Psoas muscle (tissue), 8 donors: ENCODE measurements at places on chromosomes 3 and 15.

GRCh38 chr3:25576146-25576545 is 88.6 kb downstream of the TOP2B start:
- no peak for DNase-seq

- DNase-seq, result no peak
Observed at GRCh38 chr3:106616556-106616955, 747.7 kb upstream of the CBLB start.

- no peak for DNase-seq
Observed at GRCh38 chr15:72154316-72154715, 36.1 kb downstream of the SENP8 start.

- DNase-seq, result no peak
Observed at GRCh38 chr3:23438657-23439056, 235.5 kb downstream of the UBE2E2 start.

DNA sequence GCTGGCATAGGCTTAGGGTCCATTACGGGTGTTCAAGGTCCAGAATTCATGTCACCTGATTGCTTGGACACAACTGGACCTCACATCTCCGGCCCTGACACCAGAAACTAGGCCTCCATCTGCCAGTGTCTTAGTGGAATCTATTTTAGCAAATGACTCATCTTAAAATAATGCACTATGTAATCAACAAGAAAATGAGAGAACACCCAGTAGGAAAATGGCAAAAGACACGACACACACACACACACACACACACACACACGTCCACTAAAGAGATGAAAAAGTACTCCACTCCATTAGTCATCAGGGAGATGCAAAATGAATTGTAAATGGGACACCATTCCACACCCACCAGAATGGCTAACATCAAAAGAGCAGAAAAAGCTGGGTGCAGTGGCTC is 11.2 kb downstream of the APBA2 start:
- DNase-seq, result no peak

DNA sequence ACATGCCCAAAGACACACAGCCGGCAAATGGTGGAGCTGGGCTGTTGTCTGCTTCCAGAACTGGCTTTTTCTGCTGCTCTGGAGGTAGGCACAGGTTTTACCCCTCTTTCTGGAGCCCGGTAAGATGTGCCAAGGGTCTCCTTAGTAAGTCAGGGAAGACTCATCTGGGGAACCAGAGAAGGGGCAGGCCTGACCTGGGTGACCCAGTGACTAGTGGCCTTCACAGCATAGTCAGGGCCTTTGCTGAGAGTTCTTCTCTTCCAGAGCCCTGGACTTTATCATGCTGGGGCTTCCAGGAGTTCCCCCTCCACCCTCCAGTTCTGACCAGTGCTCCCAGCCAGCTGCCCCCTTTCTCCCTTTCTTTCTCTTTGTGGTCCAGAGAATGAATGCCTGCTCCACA is 3.2 kb downstream of the CD276 start:
- no peak for DNase-seq

DNA sequence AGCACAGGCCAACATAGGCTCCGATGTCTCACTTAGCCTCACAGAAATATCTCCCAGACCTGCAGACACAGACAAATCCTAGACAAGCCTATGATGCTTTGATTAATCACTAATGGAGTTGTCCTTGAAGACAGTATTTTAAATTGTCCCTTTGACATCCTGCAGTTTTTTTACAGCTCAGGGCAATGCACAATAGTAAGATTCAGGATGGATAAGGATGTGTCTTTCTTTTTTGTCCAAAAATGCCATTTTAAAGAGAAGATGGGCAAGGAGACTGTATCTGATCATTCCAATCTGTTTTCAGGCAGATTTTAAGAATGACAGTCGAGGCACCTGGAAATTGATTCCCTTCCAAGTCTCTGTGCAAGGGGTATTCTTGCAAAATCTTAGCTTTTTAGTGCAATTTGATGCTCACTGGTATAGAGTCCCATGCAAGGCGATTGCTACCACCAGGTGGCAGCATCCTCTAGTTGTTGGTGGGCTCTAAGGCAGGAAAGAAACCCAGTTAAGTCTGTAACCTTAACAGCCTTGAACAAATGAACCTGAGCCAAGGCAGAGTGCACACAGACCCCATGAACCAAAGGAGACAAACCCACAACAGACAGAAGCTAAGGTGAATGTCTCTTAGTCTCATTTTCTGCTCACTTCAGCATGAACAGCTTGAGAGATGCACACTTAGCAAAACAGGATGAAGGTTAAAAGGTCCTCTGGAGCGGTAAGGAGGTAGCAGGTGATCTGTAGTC is 51.2 kb upstream of the MINAR1 start:
- DNase-seq, result peak; percentile 69

DNA sequence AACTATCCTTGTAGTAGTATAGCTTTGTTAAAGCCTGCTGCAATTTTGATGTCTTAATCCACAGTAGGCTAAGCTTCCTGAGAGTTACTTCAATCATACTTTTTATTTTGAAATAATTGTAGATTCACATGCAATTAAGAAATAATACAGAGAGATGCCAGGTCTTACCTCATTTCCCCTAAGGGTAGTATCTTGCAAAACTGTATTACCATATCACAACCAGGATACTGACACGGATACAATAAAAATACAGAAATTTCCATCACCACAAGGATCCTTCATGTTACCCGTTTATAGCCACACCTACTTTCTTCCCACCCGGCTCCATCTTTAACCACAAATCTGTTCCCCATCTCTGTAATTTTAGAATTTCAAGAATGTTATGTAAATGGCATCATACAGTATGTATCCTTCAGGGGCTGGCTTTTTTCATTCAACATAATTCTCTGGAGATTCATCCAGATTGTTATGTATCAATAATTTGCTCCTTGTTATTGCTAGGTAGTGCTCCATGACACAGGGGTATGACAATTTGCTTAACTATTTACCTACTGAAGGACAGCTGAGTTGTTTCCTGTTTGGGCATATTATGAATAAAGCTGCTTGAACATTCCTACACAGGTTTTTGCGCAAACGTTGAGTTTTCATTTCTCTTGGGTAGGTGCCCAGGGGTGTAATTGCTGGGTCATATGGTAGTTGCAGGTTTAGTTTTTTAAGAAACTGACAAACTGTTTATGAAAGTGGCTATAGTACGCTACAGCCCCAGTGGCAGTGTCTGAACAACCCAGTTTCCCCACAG is 21.6 kb downstream of the BDH1 start:
- no peak for DNase-seq

DNA sequence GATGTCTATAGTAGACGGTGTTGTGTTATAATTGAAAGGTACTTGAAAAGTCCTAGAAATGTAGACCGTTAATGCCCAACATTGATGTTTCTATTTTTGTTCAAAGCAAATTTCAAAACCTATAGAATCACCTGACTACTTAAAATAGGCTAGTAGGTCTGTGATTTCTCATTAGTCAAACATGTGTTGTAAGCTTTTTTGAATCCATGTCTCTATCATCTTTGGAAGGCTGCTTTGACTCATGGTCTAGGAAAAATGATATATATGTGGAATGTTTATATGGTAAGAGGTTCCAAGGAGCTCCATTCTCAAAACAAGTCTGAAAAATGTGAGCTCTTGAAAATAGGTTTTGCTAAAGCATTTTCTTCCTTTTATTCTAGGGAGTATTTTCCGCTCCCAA is 375.3 kb downstream of the LPP start:
- no peak for DNase-seq

DNA sequence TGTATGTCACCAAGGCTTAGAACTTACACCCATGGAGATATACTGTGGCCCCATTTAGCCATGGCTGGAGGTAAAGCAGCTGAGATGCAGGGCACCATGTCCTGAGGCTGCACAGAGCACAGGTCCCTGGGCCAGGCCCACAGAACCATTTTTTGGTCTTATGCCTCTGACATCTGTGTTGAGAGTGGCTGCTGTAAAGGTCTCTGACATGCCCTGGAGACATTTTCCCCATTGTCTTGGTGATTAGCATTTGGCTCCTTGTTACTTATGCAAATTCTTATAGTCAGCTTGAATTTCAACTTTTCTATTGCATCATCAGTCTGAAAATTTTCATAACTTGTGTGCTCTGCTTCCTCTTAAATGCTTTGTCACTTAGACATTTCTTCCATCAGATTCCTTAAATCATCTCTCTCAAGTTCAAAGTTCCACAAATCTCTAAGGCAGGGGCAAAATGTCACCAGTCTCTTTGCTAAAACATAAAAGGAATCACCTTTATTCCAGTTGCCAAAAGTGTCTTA is 701.3 kb downstream of the EPHA3 start:
- DNase-seq, result no peak

DNA sequence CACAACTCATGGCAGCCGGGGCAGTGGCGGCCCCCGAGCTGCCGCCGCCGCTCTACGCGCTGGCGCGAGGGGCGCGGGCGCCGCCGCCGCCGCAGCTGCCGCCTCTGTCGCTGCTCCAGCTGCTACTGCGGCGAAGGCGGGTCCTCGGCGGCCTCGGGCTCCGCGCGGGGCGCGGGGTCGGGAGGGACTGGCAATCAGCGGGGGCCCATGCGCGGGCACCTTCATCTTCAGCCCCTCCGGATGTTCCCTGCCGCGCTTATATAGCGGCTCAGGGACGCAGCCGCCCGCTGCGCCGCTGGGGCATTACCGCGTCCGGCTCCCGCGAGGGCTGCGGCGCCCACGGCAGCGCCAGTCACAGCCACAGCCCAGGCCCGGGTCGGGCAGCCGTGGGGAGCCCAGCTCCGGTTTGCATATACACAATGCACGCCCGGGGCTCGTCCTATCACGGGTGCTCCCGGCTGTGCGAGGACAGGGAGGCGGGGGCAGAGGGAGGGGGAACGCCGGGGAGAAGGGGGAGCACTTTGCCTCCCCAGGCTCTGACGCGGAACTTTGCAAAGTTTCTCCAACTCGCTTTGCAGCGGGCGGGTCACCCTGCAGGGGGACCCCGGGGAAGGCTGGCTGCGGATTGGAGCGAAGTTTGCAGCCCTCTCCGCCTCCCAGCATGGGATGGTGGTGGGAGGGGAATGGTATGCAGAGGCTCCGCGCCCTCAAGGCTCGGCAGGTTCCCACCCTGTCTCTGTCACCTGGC is at the start of gene VGLL3:
VGLL3 (minus strand) TSS at position 416 of the 748 bp plus-strand sequence; CDS start at position 10, 406 bp downstream.
- DNase-seq, result peak; percentile 77

DNA sequence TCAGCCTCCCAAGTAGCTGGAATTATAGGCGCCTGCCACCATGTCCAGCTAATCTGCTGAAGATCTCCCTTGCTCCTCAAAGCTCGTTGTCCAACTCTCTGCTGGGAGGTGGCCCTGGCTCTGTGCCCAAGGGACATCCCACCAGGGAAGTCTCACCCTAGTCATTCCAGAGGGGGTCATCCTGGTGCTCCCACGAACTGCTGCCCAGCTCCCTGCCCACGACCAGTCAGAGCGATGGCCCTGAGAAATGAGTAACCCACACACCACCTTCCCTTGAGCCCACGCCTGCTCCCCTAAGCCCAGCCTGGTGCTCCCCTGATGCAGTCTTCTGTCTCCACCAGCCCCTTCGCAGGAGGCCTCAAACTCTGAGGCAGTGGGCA is 5.2 kb downstream of the KLHL25 start:
- DNase-seq, result no peak

- peak; percentile 61 for DNase-seq
Observed at GRCh38 chr3:129558772-129559564, 16.0 kb downstream of the H1-8 start.

DNA sequence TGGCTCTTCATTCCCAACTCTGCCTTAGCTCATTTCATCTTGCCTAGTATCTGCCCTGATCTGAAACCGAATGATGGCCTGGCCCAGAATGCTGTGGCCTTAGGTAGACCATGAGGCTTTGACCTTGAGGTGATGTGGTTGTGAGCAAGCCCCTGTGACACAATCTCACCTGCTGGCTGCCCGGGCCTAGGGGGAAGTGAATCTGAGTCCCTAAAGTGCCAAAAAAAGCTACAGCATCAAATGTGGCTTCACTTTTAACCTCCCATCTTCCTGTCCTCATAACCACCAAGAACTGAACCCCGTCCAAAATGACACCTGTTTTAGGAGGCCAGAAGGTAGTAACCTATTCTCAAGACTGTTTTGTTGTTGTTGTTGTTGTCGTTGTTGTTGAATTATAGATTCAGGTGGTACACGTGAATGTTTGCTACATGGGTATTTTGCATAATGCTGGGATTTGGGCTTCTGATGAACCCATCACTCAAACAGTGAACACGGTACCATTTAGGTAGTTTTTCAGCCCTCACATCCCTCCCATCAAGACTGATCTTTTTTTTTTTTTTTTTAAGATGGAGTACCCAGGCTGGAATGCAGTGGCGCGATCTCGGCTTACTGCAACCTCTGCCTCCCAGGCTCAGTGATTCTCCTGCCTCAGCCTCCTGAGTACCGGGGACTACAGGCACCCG is 54.6 kb downstream of the MCCC1 start:
- no peak for DNase-seq

DNA sequence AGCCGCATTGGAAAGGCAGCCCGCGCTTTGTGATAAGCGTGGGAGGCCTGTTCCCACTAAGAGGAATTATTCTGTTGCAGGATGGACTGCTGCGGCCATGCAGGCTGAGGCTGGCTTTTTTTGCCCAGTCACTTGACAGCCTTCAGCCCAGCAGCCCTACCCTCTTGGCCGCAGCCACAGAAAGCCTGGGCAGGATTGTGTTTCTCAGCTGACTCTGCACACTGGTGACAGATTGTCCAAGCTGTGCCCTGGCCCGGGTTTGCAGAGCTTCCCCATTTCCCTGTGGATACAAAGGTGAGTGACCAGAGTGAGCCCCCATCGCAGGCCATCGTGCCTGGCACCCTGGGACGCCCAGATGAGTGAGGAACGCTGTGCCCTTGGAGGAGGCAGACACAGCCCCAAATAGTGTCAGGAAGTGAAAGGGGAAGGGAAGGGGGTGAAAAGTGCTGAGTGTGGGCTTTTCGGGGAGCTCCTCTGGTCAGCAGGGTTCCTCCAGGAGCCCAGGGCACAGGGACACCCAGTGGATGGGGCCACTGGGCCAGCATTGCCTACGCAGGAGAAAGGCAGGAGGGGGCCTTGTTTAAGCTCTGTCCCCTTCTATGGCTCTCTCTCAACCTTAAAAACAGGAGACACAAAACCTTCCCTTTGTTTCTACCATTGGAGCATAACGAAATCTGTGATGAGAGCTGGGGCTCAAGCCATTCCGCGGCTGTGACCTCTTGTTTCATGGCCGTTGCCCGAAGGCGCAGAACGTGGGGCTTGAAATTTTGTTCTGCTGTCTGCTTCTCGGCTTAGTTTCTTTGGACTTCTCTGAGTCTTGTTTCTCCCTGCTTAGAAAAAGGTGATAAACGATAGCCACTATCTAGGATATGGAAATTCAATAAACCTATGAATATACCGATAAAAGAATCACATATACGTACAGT is 91.5 kb upstream of the MEF2A start:
- DNase-seq, result peak; percentile 58

- no peak for DNase-seq
Observed at GRCh38 chr3:178352326-178353005, 183.8 kb upstream of the KCNMB2 start.

DNA sequence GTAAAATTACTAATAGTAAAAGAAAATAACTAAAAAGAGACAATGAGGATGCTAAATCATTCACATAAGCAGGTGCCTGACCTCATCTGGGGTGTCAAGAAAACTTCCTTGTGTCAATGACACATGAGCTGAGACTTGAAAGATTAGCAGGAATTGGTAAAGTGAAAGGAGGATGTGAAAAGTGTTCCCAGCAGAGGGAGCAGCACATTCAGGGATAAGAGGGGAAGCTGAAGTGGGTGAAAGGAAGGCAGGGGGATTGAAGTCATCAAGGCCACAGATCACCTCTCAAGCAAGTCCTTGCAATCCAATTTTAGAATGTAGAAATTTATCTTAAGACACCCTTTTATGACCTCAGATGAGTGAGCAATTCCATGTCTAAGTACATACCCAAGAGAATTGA is 60.2 kb upstream of the ACP3 start:
- DNase-seq, result no peak

- peak; percentile 97 for DNase-seq
Observed at GRCh38 chr3:122415762-122416654, at the start of gene WDR5B. Gene WDR5B, minus strand, starts transcription at chr3:122416062. Its CDS starts 534 bp downstream, at chr3:122415528.
